Omental fat pad (tissue), 4 donors: ENCODE measurements at places on chromosomes 2 and 18.
A peak's percentile ranks its signal among the peaks of the same experiment; 100 is the strongest.

- DNase-seq, result no peak
These were observed 94.2 kb upstream of the SLC39A10 start for GRCh38 chr2:195562570-195563566.

DNA sequence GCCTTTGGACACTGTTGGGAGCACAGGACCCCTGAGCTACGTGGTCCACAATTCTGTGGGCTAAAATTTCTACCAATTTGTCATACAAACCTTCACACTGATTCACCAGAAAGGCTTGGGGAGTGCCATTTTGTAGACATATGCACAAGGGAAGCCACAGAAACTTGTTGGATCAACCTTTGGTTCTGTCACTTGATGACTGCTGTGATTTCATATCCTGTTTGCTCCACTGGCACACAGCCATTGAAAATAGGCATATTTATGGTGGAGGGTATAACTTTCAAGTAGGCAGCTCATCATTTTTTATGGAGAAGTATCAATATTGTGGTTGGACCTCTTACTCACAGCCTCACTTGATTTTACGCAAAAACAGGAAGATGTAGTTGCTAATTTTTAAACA is 10.5 kb downstream of the NAPG start:
- DNase-seq, result no peak

- no peak for DNase-seq
These were observed 332.1 kb upstream of the SOX11 start for GRCh38 chr2:5360081-5360480.

DNA sequence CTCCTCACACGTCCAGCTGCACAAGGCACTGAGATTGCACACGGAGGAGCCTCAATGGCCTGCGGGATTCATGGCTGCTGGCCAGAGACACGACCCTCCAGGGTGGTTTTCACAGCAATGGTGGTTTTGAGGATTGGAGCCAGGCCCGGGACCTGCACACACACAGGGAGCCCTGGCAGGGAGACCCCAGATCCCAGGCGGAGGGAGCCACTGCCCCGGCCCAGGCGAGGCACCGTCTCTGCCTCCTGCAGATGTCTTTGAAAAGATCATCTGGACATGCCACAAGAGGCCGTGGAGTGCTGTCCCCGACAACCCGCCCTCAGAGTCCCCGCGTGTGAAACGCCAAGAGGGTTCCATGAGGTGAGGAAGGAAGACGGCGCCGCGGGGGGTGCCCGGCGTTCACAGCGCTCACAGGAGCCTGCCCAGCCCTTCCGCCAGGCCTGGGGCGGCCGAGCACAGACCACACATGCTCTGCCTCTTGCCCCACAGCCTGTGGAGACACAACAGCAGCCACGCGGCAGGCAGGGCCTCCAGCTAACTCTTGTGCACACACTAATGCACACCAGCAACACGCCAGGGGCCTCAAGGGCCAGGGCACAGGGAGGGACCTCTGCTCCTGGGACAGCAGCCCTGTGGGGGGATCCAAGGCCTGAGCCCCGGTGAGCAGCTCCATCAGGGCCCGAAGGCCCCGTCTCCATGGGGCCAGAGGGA is 72.8 kb upstream of the CTDP1 start:
- DNase-seq, result no peak

- DNase-seq, result no peak
These were observed 180.2 kb downstream of the SOCS6 start for GRCh38 chr18:70468861-70469547.

- peak; percentile 48 for DNase-seq
These were observed 97.8 kb downstream of the B3GNT2 start for GRCh38 chr2:62293490-62294271.

DNA sequence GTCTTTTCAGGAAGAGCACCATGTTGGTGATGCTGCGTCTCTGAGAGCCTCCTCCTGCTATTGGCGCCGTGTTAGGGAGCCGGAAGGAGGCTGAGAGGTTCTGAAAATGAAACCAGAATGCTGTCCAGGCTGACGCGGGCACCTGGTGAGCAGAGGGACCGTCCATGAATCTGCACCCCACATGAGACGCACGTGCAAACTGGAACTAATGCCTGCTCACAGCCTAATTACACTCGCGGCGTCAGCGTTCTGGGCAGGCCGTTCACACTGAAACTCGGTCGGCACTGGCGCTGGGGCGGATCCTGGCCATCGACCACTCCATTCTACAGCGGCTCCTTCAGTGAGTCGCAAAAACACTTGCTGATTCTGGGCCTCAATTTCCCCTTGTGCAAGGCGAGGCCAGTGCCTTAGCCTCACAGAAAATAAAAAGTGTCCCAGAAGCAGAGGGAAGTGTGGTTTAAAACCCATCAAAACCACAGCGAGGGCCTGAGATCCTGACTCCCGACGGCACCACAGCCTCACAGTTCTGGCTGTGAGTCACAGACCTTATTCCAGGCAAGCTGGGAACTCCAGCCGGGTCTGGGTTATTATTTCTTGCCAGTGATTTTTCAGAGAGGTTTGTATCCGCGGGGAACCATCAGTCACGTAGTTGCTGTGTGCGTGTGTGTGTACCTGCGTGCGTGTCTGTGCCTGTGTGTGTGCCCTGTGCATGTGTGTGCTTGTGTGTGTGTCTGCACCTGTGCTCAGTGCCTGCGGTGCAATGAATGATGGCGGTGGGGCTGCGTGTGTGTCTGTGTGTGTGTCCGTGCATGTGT is 49.1 kb upstream of the CTDP1 start:
- no peak for DNase-seq

DNA sequence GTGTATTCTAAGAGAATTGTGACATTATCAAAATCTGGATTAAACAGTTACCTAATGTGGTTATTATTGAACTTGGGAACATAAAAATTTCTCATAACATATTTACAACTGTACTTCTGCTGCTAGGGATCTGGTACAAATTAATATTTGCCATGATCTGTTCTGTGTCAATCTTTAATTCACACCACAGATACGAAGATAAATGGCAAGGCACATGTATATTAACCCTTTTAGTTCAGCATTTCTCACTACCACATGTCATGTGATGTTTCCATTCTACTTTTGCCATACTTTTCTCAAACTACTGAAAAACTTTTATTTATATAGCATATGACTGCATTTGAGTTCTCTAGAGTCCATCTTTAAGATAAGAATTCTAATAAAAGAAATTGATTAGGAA is 295.3 kb upstream of the DDX18 start:
- no peak for DNase-seq

- DNase-seq, result no peak
These were observed 14.0 kb downstream of the SFTPB start for GRCh38 chr2:85653996-85654395.

- DNase-seq, result no peak
These were observed 112.2 kb downstream of the CEP192 start for GRCh38 chr18:13103366-13103765.

DNA sequence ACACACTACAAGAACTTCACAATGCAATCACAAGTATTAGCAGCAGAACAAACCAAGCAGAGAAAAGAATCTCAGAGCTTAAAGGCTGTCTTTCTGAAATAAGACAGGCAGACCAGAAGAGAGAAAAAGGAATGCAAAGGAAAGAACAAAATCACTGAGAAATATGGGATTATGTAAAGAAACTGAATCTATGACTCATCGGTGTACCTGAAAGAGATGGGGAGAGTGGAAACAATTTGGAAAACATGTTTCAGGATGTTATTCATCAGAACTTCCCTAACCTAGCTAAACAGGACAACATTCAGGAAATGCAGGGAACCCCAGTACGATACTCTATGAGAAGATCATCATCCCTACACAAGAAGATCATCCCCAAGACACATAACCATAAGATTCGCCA is 499.0 kb upstream of the CHAC2 start:
- no peak for DNase-seq

GRCh38 chr18:41482501-41482900 is 472.5 kb upstream of the PIK3C3 start:
- DNase-seq, result no peak

GRCh38 chr18:74477771-74478170 is 18.4 kb upstream of the CNDP2 start:
- no peak for DNase-seq

GRCh38 chr2:230700447-230700846 is 12.2 kb upstream of the CAB39 start:
- DNase-seq, result no peak

DNA sequence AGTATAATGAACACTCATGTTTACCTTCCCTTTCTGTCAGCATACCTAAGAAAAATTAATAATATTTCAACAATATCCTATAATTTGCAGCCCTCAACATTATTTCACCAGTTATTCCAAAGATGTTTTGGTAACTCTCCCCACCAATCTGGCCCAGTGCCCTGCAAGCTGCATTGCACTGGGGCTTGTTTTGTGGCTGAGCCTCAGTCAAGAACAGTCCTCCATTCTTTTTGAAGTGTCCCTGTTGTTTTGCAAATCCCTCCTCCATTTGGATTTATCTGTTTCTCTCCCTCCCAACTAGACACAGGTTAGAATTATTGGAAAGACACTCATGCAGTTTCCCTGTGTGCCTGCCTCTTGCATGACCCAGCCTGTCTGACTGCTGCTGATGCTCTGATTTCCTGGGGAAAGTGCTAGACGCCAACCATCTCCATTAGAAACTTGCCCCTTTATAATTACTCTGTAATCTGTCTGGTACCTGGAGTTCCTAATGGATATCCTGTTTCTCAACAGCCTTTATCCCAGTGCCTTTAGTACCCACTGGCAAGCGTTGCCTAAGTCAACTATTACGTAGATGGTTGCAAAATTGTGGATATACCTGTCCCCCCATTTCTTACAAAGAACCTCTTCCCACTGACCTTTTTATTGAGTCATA is 60.2 kb downstream of the EIF5B start:
- DNase-seq, result no peak

DNA sequence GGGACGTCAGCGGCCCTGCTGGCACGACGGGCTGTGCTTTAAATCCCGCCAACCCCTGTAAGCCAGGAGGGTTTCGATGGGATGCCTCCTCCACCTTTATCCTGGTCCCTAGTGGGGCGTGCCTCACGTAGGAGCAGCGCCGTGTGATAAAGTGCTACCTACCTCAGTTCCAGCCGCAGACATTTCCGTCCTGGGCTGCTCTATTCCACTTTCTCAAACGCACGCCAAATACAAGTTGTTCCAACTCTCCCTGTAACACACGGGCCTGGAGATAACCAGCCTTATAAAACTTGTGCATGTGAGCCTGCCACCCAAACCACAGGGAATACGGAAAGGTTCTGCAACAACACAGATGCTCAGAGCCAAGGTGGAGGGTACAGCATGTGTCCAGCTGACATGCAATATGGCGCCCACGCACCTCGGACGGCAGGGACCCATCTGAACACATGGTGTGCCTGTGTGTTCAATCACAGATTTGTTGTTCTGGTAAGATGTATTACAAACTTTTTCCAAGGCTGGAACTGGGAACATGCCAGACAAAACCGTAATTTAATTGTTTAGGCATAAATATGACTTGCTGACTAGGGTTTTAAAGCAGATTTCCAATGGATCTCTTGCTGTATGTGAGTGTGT is 47.7 kb downstream of the ZNF516 start:
- DNase-seq, result no peak

DNA sequence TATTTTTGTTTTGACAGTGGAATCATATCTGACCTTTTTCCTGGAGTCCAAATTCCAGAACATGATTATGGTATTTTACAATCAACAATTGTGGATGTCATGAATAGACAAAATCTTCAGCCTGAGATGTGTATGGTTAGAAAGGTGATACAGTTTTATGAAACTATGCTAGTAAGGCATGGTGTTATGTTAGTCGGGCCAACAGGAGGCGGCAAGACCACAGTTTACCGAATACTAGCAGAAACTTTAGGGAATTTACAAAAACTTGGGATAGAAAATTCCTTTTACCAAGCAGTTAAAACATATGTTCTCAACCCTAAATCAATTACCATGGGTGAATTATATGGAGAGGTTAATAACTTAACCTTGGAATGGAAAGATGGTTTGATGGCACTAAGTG is 137.0 kb downstream of the DNAH6 start:
- no peak for DNase-seq

DNA sequence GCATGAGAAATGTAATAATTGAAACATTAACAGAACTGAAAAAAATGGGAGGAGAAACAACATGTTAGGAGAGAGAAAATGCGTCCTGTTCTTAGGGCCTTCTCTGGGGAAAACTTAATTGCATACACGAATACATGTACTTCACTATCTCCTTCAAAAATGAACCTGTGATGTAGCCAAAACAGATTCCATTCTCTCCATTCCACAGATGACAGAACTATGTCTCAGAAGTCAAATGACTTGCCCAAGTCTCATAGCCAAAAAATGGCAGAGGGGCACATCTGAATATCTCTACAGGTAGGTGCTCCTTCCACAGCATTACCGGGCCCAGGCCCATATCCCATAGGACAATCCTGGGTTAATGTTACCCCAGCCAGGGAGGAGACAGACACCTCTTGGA is 3.9 kb upstream of the DCTN1 start:
- no peak for DNase-seq

DNA sequence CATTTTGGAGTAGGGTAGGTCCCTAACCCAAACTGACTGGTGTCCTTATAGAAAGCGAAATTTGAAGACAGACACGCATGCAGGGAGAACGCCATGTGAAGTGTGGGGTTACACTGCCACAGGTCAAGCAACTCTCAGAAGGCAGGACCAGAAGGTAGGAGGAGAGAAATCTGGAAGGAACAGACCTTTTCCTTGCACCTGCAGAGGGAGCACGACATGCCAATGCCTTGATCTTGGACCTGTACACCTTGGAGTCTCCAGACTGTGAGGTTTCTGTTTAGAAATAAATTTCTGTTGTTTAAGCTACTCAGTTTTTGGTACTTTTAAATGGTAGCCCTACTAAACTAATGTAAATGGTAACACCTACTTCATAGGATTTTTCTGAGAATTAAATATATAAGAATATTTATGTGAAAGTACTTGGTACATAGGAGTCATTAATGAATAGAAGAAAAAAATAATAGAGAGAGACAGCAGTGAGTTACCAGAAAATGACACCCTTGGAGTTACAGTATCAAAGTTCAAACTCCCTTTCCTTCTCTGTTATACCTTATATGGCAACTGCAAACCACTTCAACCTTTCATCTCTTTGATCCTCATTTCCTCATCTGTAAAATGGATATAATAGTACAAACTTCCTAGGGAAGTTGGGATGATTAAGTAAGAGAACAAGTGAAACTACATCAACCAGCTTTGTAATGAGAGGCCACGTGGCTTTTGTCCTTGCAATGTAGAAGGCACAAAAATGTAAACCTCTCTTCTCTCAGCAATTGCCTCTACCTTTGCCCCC is 184.9 kb upstream of the PARD3B start:
- DNase-seq, result no peak

DNA sequence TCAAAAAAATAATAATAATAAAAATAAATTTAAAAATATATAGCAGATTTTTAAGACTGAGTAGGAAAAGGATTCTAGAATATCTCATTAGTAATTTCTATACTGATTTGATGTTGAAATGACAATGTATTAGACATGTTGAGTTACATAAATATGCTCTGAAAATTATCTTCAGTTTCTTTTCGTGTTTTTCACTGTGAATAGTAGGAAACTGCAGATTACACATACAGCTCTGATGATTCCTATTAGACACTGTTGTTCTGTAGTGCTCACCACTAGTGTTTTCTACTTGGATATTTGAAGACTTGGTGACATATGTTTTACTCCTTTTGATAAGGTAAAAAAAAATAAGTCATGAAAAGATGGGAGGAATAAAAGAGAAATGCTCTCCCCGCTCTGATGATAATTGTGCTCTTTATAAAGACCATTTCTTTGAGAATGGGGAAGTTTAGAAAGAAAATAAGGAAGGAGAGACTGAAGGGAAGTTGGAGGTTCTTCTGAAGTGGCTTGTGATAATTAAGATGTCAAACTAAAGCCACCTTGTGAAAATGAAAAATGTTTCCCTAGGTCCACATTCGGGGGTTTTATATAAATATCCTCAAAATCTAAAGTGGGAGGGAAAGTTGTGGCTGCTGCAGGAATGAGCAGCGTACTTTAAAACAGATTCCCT is 52.9 kb downstream of the SLC9A2 start:
- DNase-seq, result no peak
